EH (cell line): ENCODE measurements at places on chromosomes 7 and 10.

DNA sequence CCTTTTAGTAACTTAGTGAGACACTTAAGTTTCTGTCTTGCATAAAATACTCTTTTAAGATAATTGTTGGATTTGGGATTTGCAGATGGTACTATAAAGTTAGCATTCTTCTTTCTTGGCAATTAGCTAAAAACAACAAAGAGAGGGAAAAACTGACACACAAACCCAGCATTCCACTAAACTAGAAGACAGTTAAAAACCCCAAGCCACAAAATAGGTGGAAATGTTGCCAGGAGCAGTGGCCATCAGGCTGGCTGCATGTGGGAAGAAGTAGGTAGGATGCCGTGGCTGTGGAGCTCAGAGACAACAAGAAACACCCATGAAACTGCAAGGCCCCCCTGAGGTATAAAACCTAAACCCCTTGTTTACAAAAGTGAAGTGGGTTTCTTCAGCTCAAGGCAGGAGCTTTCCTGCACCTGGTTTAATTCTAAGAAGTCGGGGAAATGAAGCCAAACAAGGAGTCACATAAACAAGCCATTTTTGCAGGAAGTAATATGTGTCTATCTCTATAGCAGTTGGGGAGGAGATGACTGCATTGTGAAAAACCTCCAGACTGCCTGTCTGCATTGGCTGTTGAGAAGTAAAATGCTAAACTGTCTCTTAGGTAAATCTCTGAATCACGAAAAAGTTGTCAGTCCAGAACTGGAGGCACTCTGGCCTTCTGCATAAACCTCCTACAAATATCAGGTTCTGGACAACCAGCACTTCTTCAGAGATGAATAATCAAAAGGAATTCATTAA lies 9.5 kb downstream of the RAB18 start:
- DNase-seq: peak; percentile 87

- no peak for DNase-seq
These were observed 338.1 kb upstream of the GALNT17 start for GRCh38 chr7:70793821-70794220.

DNA sequence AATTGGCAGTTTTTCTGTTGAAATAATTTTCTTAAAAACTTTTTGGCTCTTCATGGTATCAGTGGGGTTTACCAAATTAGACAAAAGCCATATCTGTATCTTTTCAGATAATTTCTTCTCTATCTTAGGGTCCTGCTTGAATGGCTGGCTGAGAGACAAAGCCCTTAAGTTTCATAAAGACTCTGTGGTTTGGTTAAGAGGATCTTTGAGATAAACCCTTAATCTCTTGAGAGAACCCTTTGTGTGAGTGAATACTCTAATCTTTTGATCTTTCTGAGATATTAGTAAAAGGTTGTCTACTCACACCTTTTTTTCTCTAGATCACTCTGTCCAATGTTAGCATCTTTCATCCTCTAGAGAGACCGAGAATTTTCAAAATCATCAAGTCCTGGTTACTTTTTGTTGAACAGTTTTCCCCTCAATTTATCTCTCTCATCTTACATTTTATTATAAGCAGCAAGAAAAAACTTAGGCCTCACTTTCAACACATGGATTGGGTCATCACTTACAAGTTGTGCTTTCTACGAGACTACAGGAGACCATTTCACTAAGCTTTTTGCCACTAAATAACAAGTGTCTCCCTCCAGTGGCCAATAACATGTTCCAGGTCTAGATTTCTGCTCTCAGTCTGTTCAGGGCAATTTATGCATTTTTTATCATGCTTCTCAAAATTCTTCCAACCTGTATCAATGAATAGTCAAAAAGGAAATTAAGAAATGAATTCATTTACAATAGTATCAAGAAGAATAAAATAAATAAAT lies 28.4 kb downstream of the DNAJC9 start:
- DNase-seq: peak; percentile 38

- no peak for DNase-seq
These were observed 85.4 kb downstream of the CFTR start for GRCh38 chr7:117565226-117565625.

DNA sequence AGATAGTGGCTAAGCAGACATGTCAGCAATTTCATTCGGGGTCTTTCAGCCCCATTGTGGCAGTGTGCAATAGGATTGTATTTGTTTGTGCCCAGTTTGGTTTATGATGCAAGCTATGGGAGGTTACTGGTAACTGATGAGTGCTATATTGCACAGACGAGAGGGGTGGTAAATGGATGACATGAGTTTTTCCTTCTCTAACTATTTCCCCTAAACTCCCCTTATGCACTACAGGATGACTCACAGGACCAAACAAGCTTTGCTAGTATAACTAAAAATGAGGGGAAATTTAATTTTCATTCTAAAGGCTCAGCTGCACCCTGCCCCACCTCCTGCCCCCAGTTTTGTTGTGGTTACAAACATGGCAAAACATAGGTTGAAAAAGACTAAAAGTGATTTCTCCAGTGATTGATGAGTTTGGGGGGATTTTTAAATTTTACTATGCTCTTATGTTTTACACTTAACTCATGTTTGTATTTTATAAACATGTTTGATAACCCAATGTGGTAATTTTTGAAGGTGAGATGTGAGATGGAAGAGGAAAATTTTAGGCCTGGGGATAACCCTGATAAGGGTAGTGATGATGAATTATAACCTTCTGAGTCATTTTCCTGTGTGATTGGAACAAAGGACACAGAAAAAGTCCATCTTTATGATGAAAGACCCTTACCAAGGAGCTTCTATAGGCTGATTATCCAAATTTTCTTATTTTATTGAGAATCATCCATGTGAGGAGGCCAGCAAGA lies 60.8 kb upstream of the NAMPT start:
- peak; percentile 20 for DNase-seq

DNA sequence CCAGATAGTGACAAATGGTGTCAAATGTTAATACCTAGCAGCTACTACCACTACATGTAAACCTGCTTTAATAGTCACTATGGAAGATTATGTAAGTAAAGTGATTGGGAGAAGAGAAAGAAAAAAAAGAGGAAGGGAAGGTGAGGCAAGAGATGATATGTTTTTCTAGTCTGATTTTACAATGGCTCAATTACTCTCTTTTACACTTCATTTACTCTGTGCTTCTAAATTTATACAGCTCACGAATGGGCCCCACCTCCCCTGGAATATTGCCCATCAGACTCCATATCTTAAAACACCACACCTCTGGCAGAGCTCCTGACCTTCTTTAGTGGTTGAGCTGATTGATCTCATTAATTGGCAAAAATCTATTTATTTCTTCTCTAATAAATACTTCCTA lies 28.0 kb upstream of the IKZF1 start:
- no peak for DNase-seq

DNA sequence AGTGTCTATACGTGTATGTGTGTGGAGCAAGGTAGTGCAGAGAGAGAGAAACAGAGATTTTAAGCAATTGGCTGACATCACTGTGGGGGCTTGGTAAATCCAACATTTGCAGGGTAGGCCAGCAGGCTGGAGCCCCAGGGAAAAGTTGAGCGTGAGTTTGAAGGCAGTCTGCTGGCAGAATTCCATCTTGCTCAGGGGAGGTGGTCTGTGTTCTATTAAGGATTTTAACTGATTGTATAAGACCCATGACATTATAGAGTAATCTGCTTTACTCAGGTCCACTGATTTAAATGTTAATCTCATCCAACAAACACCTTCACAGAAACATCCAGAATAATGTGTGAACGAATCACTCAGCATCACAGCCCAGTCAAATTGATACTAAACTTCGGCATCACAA lies 912.9 kb downstream of the GRM8 start:
- no peak for DNase-seq

DNA sequence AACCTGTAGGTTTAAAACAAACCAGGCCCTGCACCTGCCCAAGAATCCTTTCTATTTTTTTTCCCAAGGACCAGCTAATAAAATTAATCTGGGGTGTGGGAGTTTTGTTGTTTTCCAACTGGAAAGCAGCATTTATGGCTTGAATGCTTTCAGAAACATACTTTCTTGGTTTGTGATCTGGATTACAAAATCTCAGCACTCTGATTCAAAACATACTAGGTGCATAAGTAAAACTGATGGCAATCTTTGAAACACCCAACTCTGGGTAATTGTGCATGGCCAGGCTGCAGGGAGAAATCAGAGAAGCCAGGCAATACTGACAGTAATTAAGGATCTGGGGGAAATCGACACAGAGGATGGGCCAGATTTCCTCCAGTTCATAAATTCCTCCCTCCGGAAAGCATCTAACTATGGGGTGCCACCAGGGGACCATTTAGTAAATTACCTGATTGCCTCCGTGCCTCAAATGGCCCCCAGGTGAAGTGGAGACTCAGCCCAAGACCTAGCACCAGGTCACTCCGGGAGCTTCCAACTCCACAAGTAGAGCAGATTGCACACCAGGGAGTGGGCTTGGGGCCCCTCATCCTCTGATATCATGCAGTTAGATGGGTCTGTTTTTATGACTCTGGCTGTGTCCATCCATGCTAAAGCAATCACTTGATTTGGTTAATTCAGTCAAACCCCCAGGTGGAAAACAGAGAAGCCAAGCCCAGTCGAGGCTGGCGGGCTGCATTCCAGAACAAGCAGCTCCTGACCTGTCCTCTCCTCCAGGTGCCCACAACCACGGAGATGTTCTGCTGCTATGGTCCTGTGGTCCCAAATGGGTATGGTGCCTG lies 15.2 kb upstream of the C10orf53 start:
- no peak for DNase-seq
